Progenitor cell of endocrine pancreas (in vitro differentiated cells): ENCODE measurements at places on chromosomes 6 and 20. TPM values are rescaled to one million over a fixed set of nuclear protein-coding genes. Genes with fewer than 3 reads are reported as not detected.

DNA sequence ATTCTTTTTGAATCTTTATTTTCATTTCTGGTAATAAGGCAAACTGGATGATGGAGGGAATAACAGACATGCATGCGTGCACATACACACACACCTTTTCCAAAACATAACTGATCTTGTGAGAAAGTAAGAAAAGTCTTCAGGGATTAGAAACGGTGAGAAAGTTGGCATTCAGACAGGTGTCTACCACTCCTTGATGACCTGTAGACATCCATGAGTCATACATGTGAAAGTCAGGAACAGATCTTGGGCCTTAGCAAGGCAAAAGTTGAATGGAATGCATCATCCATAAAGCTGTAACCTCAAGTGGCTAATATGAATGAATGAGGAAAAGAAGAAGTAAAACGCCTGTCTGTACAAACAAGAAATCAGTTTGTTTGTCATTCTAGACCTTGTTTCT is 97.3 kb downstream of the GRIK2 start:
- H3K36me3 ChIP-seq: no peaks in the 10 kb centered on the region
- H3K27ac ChIP-seq: no peak overlapping the region
- no peak for DNase-seq
- H3K4me1 ChIP-seq: peaks cover 10% of the 10 kb centered on the region
- H3K4me3 ChIP-seq: no peak overlapping the region

The SEMG1 gene
- not detected in 2 replicates for total RNA-seq

DNA sequence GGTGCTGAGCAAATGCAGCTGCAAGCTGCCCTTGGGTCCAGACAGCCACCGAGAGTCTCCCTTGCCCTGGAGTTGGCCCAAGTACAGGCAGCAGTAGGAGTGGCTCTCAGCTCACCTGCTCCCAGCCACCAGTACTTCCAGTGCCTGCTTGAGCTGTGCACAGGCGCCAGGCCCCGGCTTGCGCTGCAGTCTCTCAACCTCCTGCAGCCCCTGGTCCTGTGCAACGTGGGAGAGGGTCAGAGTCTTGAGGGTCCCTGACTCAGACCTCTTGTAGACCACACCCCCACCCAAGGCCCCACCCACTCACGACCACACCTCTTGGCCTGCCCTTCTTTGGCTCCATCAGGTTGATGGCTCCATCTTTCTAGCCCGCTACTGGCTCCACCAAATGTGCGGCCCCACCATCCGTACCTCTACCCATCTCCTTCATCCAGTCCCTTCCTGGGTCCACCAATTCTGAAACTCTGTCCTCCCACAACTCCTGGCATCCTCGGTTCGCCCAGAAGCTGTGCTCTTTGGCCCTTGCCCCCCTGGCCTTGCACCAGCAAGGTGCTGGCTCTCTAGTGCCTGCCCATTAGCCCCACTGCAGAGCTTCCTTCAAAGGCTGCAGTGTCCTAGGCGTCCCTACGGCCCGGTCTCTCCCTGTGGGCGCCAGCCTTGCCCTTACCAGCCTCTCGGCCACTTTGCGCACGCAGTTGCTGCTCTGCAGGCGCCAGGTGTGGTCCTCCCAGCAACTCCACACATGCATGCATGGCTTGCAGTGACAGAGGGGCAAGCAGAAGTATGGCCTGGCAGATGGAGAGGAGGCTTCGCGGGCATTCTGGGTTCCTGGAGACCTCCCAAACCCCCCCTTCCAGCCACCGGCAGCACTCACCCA is 16.5 kb upstream of the SPAG4 start:
- H3K4me1 ChIP-seq: peaks cover 1% of the 10 kb centered on the region
- H3K36me3 ChIP-seq: no peaks in the 10 kb centered on the region
- H3K27me3 ChIP-seq: peaks cover 82% of the 10 kb centered on the region
- DNase-seq: no peak

- no peaks in the 10 kb centered on the region for H3K4me1 ChIP-seq
- no peak overlapping the region for H3K4me3 ChIP-seq
- H3K27me3 ChIP-seq: no peaks in the 10 kb centered on the region
- DNase-seq: no peak
These were observed 114.0 kb downstream of the PDSS2 start for GRCh38 chr6:107345393-107345792.

- H3K36me3 ChIP-seq: no peaks in the 10 kb centered on the region
- DNase-seq: no peak
- H3K27ac ChIP-seq: no peak overlapping the region
These were observed 55.2 kb downstream of the ANKEF1 start for GRCh38 chr20:10089871-10090587.

DNA sequence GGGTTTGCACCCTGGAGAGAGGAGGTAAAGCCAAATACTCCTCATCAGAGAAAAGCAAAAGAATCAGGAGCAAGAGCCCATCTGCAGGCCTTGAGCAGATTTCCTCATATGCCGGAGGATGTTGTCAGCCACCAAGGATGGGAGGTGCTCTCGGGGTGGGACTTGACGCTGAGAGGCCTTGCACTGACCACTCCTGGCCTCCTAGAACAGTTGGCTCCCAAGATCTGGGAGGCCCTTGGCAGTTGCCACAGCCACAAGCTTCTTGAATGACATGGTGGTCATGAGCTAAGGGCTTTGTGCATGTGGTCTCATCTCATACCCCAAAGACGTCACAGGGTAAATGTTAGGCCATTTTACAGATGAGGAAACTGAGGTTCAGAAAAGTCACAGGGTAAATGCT is 75.2 kb upstream of the PMEPA1 start:
- H3K27ac ChIP-seq: no peak overlapping the region
- no peak for DNase-seq
- peaks cover 12% of the 10 kb centered on the region for H3K27me3 ChIP-seq
- no peaks in the 10 kb centered on the region for H3K36me3 ChIP-seq
- H3K4me3 ChIP-seq: no peak overlapping the region
